EL (cell line): ENCODE measurements at places on chromosomes 1 and 21.
A peak's percentile ranks its signal among the peaks of the same experiment; 100 is the strongest.

DNA sequence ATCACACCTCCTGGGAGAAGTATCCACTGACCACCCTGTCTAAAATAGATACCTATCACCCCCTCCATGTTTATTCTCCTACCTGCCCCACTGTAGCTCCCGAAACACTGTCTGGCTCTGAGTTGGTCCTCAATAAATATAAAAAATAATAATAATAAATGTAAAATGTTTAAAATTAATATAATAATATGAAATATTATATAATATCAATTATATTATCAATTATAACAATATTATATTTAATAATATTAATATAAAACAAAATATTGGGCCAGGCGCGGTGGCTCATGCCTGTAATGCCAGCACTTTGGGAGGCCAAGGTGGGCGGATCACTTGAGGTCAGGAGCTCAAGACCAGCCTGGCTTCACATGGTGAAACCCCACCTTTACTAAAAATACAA, 52.3 kb upstream of the TIAM1 start:
- DNase-seq: no peak

GRCh38 chr21:33063375-33063883, 6.5 kb upstream of the OLIG1 start:
- no peak for DNase-seq

GRCh38 chr1:167748906-167749305, 27.1 kb downstream of the MPZL1 start:
- peak; percentile 38 for DNase-seq

DNA sequence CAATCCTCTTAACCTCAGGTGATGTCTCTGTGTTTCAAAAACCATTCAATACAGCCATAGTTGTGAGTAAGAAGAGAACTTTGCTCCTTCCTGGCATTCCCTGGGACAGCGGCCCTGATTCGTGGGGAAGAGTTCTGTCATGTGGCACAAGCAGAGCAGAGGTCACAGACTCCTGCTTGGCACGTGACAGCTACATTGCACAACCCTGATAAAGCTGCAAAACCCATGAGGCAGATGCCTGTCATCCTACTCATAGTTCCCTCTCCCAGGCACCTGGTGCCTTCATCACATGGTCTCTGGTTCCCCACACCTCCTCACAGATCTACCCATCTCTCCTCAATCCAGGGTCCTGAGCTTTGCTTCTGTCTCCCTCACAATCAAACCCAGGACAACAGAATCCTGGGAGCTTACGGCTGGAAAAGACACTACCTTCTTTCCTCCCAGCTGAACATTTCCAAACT, 70.8 kb downstream of the PLPP3 start:
- DNase-seq: peak; percentile 21

DNA sequence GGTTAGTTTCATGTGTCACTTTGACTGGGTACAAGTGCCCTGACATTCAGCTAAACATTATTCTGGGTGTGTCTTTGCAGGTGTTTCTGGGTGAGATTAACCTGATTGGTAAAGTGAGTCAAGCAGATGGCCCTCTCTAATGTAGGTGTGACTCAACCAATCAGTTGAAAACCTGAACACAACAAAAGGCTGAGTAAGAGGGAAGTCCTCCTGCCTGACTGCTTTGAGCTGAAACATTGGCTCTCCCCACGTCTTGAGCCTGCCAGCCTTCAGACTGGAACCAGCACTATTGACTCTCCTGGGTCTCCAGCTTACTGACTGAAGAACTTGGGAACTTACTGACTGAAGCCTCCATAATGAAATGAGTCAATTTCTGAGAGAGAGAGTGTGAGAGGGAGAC, 70.0 kb upstream of the C21orf91 start:
- DNase-seq: no peak

- DNase-seq: no peak
These were observed 2.6 kb downstream of the KRTAP10-12 start for GRCh38 chr21:44699502-44700001.

GRCh38 chr21:22019766-22020165, 1021.6 kb downstream of the NCAM2 start:
- peak; percentile 1 for DNase-seq

- peak; percentile 21 for DNase-seq
These were observed 34.5 kb downstream of the EPS15 start for GRCh38 chr1:51484591-51484990.

DNA sequence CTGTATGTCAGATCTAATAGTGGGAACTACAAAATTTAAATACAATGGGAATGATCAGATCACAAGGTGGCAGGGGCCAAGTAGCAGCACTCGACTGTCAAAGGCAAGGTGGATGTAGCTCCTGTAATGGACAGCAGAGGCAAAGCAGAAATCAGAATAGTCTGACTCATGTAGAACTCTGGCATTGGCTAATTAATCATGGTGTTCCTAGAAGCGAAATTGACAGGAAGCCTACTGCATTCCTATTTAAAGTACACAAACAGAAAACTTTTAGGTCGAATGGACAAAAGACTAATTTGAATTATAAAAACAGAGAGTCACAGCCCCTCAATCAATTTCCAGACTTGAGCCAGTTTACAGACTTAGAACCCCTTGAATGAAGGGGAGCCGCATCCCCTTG, 17.4 kb upstream of the IL12RB2 start:
- no peak for DNase-seq

- DNase-seq: peak; percentile 92
These were observed 826 bp downstream of the LAPTM5 start for GRCh38 chr1:30756545-30757351.

GRCh38 chr21:16421965-16422364, 692.2 kb downstream of the USP25 start:
- no peak for DNase-seq

DNA sequence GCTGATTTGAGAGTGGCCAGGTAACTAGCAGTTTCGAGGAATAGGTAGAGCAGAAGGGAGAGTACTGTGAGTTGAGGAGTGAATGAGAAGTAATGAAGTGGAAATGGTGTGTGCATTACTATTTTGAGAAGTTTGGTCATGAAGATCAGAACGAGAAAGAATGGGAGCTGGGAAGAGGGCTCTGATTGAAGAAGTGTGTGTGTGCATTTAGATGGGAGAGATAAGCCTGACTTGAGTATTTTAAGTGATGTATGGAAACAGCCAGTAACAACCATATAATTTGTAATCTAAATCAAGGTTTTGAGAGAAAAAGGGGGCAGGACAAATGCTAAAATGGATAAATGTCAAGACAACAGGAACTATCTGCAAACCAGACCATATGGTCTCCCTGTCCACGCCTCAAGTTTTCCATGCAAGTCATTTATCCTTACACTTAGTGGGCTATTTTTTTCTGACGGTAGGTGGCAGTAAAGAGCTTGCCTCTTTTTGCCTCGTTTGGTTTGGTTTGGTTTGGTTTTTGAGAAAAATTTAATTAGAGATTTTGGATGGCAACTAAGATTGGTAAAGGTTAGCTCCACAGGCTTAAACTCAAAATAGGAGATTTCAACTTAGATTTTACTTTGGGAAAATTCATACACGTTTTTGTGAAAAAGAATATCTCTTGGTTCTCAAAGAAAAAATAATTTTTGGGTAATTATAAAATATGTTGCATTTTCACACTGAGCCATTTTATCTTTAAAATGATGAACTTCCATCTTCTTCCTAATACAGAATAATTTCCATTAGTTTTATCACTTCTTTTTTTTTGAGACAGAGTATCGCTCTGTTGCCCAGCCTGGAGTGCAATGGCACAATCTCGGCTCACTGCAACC, 9.5 kb upstream of the B3GALNT2 start:
- peak; percentile 72 for DNase-seq

DNA sequence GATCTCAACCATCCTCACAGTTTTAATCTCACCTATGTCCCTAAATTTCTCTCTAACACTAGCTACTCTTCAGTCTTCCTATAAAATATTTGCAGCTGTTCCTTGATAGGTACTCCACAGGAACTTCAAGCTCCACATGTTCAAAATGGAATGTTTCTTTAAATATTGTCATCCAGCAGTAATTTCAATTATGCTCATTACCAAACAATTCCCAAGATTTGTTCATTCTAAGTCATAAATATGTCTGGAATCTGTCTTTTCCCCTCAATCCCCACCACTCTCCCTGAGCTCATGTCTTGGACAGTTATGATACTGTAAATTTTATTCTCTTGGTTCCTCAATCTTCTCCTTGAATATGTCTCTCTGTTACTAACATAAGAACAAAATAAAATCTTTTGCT, 214.4 kb downstream of the NRIP1 start:
- DNase-seq: peak; percentile 74

DNA sequence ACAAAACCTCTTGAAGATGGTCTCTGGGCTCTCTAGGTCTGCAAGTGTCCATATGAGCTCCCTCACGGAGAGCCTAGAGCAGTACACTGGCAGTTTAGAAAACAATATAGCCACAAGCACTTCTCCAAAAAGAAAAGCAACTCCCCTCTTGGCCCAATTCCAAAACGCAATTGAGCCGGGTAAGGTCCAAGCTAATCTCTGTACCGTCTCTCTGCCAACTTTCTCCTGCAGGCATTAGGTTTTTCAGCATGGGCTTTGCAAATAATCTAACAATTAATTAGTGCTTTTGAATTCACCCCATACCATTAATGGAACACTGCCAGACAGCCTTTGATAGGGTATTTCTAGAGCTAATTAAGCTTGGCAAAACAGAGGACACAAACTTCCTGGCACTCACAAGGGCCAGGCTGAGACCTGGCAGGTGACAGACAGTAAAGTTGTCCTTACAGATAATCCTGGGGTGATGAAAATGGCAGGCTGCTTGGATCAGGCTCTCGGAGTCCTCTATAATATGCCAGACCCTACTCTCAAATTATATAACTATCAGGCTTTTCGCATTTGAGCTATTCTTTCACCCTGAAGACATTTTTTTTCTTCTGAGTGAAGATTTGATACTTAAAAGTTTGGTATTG, 39.8 kb downstream of the TGFBR3 start:
- DNase-seq: peak; percentile 55

GRCh38 chr1:12674358-12674757, 30.5 kb downstream of the AADACL4 start:
- DNase-seq: no peak

DNA sequence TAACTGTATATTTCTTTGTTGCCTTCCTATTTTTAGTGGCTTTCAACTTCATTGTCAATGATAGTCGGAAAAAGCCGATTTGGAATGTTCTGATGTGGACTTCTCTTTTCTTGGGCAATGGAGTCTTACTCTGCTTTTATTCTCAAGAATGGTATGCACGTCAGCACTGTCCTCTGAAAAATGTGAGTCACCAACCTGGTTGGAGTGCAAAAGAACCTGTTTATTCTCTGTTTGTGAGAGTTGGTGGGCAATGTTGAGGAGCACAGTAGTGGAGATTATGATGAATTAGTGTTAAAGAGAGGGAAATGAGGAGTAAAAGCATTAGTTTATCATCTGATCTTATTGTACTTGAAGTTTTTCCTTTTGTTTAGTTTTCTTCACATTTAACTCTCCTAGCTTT, 14.5 kb upstream of the AXDND1 start:
- DNase-seq: no peak

GRCh38 chr1:153573351-153573750, 7.7 kb upstream of the S100A2 start:
- DNase-seq: no peak

DNA sequence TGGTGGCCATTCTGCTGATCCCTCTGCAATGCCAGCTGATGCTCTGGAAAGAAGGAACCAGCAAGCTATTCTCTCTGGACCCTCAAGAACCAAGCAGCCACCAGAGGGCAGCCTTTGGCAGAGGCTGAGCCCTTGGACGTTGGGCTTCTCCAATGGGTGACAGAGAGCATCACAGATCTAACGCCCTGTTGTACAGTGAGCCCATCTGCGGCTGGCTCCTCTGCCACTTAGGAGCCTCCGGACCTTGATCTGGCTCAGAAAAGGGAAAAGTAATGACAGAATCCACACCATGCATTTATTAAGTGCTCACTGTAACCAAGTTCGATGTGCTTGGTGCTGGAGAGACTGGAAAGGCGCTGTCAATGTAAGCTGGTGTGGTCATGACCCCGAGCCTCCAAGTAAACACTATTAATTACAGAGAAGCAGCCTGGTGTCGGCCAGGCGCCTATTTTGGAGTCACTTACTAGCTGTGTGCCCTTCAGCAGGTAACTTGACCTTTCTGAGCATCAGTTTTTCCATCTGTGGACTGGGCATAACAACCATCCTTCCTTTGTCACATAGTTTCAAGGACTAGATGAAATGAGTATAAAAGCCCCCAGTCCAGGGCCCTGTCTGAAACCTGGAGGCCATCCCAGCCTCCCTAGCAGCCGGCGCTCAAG, 34.9 kb downstream of the ECE1 start:
- peak; percentile 84 for DNase-seq

GRCh38 chr1:155255243-155256007, at the start of gene ENTREP3:
TSS of gene ENTREP3 (minus strand) at chr1:155255483. CDS start at chr1:155254877, 606 bp downstream.
- peak; percentile 87 for DNase-seq

DNA sequence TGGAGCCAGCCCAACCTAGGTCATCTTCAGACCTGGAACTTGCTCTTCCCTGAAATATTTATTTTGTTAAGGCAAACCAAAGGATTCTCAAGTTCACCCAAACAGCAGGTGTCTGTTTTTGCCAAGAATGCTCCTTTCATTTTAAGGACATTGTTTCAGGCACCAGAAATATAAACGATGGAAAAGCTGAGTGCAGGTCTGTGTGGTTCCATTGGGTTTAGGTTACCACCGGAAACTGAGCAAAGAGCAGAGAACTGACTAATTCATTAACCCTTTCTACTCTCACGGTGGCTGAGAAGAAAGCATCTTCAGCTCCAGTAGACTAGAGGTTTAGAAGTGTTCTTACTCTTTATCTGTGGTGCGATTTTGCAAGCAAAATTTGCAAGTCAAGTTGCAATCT, 38.0 kb upstream of the ZC3H11B start:
- DNase-seq: no peak

- no peak for DNase-seq
These were observed 3.3 kb upstream of the S100A3 start for GRCh38 chr1:153552335-153552734.
